Activated CD8-positive, alpha-beta memory T cell treated with anti-CD3 and anti-CD28 coated beads for 1 hour (primary cell): ENCODE measurements at places on chromosomes 4 and X.

DNA sequence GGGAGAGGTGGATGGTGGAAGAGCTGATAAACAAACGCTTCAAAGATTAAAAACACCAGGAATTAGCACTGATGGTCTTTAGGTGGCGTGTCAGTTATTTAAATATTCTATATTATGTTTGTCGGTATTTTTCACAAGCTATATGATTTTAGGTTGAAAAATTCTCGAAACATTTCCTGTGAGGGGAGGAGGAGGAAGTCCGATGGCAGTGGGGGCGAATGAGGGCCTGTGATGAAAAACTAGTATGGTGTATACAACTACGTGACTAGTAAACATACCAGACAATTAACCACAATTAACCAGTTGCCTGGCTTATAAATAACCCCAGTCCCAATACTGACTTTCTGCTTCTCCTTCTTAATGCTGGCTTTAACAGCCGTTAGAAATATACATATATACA, 595 bp upstream of the NAP1L2 start:
- no peak for DNase-seq

DNA sequence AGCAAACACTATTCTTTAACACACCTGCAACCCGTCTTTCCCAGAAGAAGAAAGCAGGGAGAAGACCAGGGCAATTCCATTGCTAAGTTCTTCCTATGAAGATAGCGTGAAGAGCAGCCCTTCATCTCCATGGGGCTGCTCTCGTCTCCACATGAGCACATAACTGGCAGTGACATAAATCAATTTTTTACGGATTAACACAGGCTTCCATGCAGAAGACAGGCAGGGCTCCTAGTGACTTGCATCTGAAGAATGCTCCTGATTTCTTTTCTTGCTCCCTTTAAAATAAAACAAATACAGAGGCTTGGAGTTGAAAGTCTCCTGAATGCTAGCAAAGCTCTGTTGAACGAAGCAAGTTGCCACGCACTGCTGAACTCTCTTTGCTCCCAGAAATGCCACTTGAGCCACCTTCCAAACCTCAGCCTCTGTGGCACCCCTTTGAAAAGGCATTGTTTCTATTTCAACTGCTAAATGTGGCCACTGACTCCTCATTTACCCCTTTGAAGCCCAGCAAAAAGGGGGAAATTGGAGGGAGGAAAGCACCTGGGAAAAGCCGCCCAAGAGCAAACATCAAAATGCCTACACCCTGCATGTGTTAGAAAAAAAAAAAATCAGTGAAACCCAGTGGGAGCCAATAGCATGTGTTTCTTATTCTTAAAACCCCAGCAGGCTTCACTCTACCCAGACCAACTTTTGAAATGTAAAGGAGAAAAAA, 383.7 kb downstream of the IDS start:
- DNase-seq: no peak

DNA sequence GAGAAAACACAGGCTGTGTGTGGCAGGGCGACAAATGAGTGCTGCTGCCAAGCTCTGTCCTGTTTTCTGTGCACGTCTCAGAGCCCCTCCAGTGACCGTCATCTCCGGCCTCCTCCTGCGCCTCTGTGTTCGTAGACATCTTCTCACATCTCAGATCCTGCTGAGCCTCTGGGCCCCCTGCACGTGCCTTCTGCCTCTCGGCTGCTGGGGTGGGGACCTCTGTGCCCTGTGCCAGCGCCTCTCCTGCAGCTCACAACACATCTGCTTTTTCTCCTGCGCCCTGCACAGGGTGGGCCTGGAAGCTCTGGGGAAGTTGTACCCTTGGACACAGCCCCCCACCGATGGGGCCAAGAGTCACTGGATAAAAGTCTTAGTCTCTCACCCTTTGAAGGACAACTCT, 2.4 kb upstream of the CTAG2 start:
- DNase-seq: no peak

- no peak for DNase-seq
These were observed 95.7 kb downstream of the ANXA3 start for GRCh38 chr4:78647272-78647671.

GRCh38 chr4:43047058-43047457, 154.5 kb downstream of the GRXCR1 start:
- no peak for DNase-seq

GRCh38 chr4:56931924-56932323, 24.2 kb downstream of the REST start:
- no peak for DNase-seq

GRCh38 chr4:145483514-145483913, 1.9 kb downstream of the SMAD1 start:
- no peak for DNase-seq

- DNase-seq: no peak
These were observed 195.7 kb downstream of the ARHGAP10 start for GRCh38 chr4:147927377-147928137.

GRCh38 chr4:78880874-78881492, 58.3 kb downstream of the PAQR3 start:
- no peak for DNase-seq

DNA sequence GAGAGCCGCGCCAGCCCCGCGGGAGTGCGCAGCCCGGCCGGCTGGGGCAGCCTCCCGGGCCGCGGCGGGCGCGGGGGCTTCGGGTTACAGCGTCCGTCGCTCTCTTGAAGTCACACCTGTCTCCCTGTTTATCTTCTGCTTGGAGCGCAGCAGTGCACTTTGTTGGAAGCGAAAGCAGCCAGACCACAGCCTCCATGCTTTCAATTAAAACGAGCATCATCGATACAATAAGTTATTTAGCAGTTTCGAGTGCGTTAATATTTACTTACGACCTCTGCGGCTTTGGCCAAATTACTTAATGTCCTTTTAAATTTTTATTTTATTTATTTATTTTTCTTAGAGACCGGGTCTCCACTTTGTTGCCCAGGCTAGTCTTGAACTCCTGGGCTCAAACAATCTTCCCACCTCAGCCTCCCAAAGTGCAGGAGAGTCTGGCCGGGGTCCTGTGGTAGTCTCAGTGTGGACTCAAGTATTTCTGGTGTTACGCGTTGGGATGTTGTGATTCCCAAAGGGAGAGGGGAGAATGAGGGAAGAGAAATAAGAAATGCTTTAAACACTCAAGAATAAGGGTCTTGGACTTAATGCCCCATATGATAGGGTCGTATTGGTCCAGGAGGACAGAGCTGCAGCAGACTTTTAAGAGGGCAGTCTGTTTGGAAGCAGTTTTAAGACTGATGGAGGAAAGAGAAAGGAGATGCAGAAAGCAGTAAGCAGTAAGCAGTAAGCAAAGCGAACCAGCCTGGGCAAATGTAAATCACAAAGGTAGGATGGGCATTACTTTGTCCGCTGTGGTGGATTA, 504 bp upstream of the PDLIM3 start:
- no peak for DNase-seq

GRCh38 chr4:150385606-150386005, 196.3 kb upstream of the MAB21L2 start:
- DNase-seq: no peak

- no peak for DNase-seq
These were observed 321.7 kb upstream of the FSTL5 start for GRCh38 chr4:162485486-162485885.

GRCh38 chr4:157114671-157115070, 38.7 kb downstream of the GLRB start:
- no peak for DNase-seq

DNA sequence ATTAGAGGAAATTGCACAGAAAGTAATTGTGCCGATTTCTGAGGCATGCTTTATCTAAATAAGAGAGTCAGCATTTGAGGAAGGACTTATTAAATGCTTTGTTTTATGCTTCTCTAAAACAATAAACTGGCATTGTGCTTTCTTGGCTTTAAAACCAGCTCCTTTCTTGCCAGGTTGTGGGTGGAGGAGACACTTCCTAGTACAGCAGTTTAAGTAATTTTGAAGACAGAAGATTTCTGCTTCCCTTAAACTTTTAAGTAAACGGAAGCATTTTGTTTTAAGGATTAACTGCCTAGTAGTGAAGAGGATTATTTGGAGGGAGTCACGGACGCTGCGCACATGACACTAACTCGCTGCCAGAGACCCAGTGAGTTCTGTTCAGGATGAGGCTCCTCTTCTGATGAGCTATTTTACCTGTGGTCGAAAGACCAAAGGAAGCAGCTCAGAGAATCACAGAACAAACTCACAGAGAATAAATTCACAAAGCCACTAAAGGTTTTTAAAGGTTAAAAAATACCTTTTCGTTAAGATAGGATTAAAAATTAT, 169.5 kb downstream of the TLL1 start:
- DNase-seq: no peak

DNA sequence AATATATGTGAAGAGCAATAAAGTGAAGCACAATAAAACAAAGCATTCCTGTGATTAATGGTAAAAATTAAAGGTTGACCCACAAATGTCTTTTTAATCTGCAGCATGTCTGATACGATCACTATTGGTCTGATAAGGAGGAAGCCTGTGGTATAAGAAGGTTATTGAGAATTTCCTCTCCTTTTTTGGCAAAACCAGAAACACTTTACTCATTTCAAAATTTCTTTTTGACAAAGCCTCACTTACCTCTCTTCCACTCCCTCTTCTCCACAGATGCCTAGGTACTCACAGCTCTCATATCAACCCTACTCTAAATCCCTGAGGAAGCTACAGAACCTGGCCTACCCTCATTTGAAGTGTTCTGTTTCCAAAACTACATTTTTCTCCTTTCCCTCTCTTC, 56.1 kb downstream of the TSPAN5 start:
- no peak for DNase-seq

DNA sequence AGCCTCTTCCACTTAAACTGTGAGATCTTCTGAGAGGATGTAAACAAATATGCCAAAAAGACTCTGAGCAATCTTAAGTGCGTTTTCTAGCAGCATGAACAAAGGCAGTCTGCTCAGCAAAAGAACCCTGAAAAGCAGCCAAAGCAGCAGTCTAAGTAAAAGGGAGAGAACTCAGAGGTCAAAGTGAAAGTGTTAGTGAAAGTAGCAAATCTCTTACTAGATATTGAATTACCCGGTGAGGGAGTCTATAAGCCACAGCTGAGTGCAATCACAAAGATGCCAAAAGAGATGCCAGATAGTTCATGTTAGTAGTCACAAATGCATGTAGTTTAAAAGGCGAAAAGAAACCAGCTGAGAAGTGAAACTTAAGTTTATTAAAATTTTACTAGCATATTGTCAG, 7.9 kb upstream of the GNRHR start:
- no peak for DNase-seq

DNA sequence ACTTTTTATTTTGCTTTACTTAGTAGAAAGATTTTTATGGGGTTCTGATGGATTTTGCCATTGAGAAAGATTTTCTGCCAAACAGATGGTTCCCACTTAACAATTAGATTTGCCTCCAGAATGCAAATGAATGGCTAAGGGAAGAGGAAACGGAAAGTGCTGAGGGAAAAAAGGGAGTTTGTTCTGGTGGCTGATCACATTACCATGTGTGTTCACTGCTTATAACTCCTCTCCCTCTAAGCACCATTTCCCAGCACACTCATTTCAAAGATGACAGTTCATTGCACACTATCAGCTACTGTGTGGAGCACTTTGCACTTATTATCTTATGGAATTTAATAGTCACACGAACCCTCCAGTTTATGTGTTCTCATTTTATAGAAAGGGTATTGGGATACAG, 68.0 kb upstream of the GRID2 start:
- DNase-seq: no peak

DNA sequence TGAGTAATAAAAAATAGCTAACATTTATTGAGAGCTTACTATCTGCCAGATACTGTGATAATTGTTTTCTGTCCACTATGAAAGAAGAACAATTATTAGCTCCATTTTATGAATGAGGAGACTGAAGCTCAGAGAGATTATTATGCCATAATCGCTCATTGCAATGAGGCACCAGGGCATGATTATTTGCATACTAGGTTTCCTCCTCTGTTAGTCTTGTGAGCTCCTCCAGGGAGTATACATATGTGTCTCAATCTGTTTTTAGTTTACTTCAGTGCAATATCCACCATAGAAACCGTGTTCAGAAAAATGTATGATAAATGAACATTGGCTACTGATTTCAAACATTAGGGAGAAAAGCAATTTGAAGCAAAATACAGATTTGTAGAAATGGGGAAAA, 139.4 kb upstream of the OTUD4 start:
- DNase-seq: no peak

- DNase-seq: no peak
These were observed 6.8 kb upstream of the SORCS2 start for GRCh38 chr4:7185487-7186030.

DNA sequence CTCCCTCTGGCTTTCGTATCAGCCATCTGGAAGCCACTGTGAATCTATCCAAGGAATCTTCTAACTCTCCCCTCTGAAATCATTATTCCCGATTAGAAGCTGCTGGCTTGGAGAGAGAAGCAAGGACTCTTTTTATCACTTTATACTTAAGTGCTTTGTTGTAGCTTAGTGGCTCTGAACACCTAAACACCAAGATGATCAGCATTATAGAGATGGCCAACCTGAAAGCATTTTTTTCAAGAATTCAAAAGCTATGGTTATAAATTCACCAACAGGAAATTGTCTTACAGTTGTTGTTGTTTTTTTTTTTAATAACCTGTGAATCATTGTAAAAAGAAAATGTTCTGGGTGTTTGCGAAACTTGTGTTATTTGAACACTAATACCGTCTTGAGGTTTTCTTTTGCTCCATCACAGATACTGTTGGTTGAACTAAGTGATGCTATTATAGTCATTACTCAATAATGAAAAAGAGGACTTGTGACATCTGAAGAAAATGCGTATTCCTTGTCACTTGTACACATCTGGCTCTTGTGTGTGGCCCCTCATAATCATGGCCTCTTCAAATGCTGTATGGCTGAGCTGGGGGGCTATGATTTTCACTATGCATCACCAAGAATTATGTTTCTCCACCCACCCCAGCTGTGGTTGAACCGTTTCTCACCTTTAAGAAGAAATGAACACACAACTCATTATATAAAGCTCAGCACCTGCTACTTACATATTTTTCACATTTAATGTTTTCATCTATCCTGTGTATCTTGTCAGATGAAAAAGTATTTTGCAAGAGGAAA, 11.8 kb upstream of the SMIM43 start:
- DNase-seq: no peak

GRCh38 chr4:78205591-78205990, 148.5 kb downstream of the FRAS1 start:
- no peak for DNase-seq

DNA sequence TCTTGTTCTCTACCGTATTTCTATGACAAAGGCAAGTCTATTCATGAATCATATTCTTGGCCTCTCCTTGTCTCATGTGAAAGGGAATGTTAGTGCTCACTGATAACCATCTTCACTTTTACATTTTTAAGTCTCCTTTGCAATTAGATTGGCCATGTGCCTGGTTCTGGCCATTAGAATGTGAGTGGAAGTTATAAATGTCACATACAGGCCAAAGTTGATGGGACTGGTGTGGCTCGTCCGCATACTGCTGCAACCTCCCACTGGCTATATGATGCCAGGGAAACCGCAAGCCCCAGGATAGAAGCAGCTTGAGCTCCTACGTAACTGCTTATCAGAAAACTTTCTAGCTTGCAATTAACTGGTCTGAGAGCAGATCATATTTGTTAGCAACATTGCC, 86.1 kb downstream of the MAGEC1 start:
- DNase-seq: no peak
